ENCODE measurements at places on chromosomes 3 and 15.
A peak's percentile ranks its signal among the peaks of the same experiment; 100 is the strongest.

GRCh38 chr15:41647262-41647661 lies 12.9 kb upstream of the MGA start:
- no peak for DNase-seq

DNA sequence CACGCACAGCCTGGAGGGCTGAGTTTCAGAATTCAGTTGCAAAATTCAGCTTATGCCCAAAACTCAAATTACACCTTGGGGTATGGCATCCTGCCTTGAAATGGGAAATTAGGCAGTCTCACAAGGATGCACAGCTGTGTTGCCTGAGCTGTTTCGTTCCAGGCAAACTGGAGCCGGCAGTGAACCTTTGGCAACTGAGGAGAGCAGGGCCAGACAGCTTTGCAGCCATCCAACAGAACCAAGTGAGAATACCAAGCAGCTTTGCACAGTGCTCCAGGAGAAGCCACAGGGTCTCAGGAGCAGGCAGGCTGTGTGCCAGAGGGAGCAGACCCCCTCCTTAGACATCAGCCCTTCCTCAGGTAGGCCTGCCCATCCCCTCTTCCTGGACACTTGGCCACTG lies 32.5 kb upstream of the BFSP2 start:
- no peak for DNase-seq

DNA sequence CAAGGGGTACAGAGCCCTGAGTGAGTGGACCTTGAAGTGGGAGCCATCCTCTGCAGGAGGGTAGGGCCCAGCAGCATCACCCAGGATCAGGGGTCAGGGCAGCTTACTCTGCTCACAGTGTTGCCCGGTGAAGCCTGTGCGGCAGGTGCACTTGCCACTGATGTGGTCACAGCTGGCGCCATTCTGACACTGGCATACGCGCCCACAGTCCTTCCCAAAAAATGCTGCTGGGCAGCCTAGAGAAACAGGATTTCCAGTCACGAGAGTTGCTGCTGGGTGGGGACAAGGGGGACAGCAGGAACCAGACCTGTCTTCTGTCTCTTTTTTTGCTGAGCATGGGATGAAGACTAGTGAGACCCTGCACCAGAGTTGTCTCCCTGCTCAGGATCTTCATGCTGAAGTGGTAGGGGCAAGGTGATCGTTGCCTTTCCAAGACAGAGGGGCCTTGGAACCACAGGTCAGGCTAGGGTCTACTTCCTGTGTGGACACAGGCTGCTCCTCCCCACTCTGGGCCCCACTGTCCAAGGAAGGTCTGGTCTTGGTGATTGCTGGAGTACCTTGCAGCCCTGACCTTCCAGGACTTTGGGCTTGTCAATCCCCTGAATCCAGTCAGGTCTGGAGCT lies 46.9 kb downstream of the RAB11A start:
- DNase-seq: no peak

DNA sequence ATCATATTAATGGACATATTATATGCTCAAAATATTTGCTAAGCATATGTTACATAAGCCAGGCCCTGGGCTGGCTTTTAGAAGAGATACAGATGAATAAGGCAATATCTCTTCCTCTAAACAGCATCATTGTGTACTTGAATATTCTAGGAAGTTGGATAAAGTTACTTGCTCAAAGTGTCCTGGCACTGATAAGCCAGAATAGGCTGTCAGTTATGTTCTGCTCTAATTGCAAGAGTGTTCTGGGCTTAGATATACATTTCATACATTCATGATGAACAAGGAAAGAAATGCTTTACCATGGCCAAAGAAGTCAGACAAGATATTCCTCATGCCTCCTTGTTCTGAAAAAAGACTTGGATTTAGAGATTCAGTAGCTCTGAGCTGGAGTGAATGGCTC lies 40.7 kb downstream of the KBTBD12 start:
- DNase-seq: no peak

GRCh38 chr15:83850501-83851245 lies 196.8 kb downstream of the ADAMTSL3 start:
- DNase-seq: no peak

GRCh38 chr15:64895285-64896065 lies 16.2 kb upstream of the ANKDD1A start:
- DNase-seq: no peak

- peak; percentile 60 for DNase-seq
These were observed 27.3 kb downstream of the CEP19 start for GRCh38 chr3:196684548-196685407.

- DNase-seq: no peak
These were observed 10.4 kb upstream of the TRIM59 start for GRCh38 chr3:160460033-160460432.

DNA sequence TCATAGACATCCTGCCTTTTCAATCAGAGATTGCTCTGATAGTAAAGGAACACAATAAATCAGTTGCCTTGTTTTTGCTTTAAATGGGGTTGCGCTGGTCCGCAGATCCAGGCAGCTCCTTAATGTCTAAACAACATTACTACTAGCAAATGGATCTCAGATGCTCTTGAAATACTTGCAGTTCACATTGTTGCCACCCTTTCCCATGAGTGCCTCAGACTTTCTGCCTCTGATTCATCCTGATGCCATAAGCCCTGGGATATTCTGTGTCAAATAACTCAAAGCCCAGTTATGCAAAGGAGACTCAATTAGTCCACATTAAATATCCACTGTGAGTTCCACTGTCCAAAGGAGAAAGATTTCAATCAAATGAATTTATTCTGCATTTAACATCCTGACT lies 196.7 kb downstream of the PLCH1 start:
- DNase-seq: no peak

DNA sequence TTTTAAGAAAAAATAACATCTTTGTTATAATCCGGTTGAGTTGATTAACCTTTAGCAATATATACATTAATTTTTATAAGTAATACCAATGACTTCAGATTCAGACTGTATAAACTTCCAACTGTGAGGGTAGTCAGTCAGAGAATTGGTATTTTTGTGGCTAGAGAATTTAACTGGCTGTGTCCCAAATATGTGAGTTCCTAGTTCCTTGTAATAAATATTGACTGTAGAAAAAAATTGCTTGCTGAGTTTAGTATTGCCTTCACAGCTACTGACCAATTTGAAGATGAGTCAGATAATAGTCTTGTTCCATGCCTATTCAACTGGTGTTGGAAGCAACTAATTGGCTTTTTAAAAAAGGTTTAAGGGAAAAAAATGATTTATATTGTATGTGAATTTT lies 210.8 kb downstream of the GAP43 start:
- no peak for DNase-seq

DNA sequence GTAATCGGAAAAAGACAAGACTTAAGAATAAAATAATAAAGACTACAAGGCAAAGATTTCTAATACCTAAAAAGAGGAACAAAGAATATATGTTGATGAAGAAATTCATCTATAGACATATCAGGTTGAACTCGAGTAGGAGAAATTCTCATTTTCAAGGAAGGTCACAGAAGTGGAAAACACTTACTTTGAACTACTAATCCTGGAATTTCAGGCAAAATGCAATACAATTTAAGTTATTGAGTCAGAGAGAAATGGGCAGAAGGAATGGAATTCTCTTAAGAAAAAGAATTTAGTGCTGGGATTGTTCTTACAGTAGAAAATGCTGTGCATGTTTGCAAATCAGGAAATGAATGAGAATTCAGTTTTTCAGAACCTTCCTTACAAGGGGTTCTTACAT lies 135.9 kb upstream of the TGFBR2 start:
- DNase-seq: no peak

DNA sequence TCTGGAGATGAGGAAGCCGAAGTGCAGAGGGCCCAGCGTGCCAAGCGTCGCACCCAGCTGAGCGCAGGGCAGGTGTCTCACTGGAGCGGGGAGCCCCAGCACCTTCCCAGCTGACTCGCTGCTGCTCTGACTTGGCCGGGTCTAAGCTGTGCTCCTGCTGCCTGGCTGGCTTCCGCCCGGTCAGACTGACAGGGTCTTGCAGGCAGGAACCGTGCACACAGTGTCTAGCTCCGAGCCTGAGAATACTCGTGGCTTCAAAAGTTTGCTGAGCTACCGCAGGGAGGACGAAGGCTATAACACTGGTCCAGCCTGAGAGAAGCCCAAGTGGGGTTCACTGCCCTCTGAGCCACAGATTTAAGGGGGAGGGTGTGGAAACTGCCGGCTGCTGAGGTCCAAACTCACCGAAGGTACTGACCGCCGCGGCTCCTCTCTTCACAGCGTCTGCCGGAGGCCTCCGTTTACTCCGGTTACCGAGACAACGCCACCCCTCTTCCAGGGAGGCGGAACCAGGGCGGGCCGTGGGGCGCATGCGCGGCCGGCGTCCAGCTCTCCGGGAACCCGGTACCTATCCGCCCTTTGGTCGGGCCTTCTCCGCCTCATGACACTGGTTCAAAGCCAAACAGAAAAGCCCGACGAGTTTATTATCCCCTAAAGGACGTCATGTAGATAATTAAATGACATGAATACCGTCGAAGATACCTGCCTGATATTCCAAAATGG lies at the start of gene CFAP44:
TSS of gene CFAP44 (minus strand) at position 443 of the 720 bp plus-strand sequence. CDS start 7,829 bp downstream, outside the sequence.
- DNase-seq: peak; percentile 34

GRCh38 chr3:85364296-85364909 lies 405.6 kb downstream of the CADM2 start:
- DNase-seq: no peak

DNA sequence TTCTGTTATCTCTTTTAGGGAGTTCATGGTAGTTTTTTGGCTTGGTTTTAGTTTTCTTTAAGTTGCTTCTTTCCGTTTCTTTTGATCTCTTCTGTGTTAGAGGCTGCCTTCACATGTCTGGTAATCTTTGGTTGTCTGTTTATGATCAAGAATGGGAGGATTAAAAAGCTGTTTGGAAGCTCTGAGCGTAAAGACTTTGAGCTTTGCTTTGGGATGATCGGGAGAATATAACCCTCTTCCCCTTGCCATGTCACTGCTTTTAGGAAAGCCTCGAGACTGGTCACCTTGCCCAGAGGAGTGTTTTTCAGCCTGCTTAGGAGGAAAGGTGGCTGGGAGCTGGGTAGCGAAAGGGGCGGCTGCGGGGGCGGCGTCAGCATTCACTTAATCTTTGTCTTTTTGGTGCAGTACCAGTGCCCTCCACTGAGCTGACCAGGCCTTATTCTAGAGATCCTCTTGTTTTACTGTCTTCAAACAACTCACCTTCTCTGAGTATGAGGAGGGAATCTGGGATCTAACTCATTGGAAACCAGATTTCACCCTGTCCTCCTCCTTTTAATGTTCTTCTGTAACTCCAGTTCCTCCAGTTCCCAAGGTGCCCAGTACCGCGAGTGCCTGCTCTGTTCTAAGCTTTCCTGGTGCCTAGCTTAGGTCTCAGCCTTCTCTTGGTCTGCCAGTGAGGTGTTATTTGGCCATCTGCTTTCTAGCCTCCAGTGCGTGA lies 15.5 kb downstream of the TATDN2 start:
- DNase-seq: no peak

DNA sequence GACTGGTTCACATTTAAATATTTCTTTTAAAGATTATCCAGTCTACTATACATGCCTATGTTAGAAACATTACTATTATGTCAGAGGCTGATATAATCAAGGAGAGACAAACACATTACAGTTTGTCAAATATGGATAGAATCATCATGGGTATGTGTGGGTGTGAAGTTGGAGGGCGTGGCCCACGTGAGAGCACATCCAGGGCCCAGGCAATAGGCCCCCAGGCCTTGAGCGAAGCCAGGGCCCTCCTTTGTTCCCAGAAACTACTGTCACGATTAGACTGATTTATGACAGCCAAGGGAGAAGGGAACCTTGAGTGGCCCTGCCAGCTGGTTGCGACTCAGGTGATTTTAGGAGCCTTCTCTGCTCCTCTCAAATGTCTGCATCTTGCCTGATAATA lies 26.9 kb upstream of the LDHAL6B start:
- no peak for DNase-seq

DNA sequence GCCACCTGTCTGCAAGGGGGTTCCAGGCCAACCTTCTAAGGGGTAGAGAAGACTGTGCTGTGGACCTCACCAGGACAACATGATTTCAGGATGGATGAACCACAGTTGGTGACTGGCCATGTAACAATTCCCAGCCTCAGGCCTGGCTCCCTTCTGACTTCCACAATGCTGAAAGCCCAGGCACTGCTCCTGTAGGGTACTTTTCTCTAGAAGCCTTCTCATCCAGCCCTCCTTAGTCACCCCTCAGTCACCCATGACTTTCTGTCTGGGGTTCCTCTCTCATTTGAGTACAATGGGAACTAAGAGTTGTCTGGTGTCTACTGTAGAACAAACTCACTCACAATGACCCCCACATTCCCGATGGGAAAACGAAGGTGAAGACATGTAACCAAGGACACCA lies 8.6 kb downstream of the ALS2CL start:
- DNase-seq: no peak

DNA sequence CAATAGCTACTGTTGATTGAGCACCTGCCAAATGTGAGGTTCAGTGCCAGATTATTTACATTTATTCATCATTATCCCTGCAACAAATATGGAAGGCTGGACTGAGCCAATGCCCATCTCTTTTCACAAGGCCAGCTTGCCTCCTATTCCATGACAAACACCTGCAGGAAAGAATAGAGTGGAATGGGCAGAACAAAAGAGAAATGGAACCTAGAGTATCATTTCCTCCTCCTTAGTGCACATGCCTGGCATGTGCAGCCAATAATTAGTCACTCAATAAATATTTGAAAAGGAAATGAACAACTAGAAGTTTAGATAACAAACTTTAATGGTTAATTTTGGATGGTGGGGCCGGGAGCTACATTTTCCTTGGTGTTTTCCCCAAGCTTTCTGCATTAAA lies 61.4 kb upstream of the MYRIP start:
- DNase-seq: peak; percentile 83

- DNase-seq: no peak
These were observed 111.4 kb upstream of the ALCAM start for GRCh38 chr3:105255350-105255749.

DNA sequence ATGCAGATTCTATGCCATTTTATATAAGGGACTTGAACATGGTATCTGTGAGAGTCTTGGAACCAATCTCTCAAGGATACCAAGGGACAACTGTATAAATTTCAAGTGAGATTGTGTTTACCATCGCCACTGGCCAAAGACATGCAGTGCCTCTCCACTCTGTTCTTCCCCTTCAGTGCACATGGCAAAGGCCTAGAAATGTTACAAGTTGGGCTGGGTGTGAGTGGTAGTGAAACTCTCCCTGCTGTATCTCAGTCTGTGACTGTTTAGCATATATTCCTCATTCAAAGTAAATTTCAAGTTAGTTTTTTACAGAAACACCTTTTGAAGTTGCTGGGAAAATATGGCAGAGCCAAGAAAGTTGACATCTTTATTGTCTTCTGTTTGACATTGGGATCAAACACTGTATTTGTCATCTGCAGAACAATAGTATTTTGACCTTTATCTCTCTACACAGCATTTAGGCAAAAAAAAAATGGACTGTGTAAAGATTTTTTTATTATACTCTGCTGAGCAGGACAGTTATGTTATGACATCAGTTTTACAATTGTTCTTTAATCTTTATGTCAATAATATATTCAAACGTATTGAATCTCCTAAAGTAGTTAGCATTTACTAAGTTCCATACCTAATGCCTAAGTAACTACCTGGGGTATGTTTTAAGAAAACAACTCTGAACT lies 101.4 kb downstream of the CCNL1 start:
- no peak for DNase-seq

GRCh38 chr3:123319760-123320159 lies 118.0 kb downstream of the SEC22A start:
- no peak for DNase-seq

- no peak for DNase-seq
These were observed 438.8 kb downstream of the FHIT start for GRCh38 chr3:60812502-60812901.
